Left lung (tissue), 14 donors: ENCODE measurements at places on chromosomes 2 and 18. TPM values are rescaled to one million over a fixed set of nuclear protein-coding genes. Genes with fewer than 3 reads are reported as not detected.

- no peaks in the 10 kb centered on the region for H3K4me1 ChIP-seq
- no peak overlapping the region for H3K27ac ChIP-seq
- no peak for DNase-seq
- H3K27me3 ChIP-seq, result no peaks in the 10 kb centered on the region
- no peak overlapping the region for H3K4me3 ChIP-seq
These were observed 29.3 kb upstream of the SCN9A start for GRCh38 chr2:166404831-166405568.

GRCh38 chr18:27314996-27315395 lies 129.9 kb upstream of the CHST9 start:
- H3K4me1 ChIP-seq, result no peaks in the 10 kb centered on the region
- H3K36me3 ChIP-seq, result no peaks in the 10 kb centered on the region
- H3K27me3 ChIP-seq, result no peaks in the 10 kb centered on the region
- no peak for DNase-seq
- no peak overlapping the region for H3K27ac ChIP-seq

GRCh38 chr2:58515827-58516573 lies 274.9 kb upstream of the FANCL start:
- no peaks in the 10 kb centered on the region for H3K4me1 ChIP-seq
- no peak overlapping the region for H3K4me3 ChIP-seq
- no peak for DNase-seq
- H3K36me3 ChIP-seq, result no peaks in the 10 kb centered on the region
- H3K27me3 ChIP-seq, result no peaks in the 10 kb centered on the region
- H3K27ac ChIP-seq, result no peak overlapping the region

GRCh38 chr2:71896385-71897136 lies 251.1 kb downstream of the CYP26B1 start:
- H3K36me3 ChIP-seq, result no peaks in the 10 kb centered on the region
- no peak for DNase-seq
- no peak overlapping the region for H3K27ac ChIP-seq
- H3K4me3 ChIP-seq, result no peak overlapping the region

DNA sequence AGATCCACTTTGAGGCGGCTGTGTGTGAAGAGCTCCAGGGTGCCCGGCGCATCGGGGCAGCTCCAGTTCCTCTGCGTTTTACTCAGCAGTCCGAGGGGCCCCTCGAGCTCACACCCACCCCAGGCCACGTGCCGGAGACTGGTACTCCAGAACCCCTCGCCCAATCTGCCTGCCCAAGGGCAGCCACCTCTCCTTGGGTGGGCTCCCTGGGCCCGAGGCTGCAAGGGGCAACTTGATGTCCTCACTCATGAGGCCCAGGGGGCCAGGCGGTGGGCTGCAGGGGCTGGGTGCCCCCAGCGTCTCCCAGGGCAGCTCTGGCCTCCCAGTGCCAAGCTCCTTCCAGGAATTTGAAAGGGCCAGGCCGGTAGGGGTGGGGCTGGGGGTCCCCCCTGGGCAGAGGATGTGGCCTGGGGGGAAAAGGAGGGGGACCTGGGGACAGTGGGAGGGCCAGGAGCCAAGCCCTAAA lies 16.7 kb downstream of the RAMP1 start:
- H3K36me3 ChIP-seq, result no peaks in the 10 kb centered on the region
- no peaks in the 10 kb centered on the region for H3K4me1 ChIP-seq
- DNase-seq, result no peak
- H3K4me3 ChIP-seq, result no peak overlapping the region

DNA sequence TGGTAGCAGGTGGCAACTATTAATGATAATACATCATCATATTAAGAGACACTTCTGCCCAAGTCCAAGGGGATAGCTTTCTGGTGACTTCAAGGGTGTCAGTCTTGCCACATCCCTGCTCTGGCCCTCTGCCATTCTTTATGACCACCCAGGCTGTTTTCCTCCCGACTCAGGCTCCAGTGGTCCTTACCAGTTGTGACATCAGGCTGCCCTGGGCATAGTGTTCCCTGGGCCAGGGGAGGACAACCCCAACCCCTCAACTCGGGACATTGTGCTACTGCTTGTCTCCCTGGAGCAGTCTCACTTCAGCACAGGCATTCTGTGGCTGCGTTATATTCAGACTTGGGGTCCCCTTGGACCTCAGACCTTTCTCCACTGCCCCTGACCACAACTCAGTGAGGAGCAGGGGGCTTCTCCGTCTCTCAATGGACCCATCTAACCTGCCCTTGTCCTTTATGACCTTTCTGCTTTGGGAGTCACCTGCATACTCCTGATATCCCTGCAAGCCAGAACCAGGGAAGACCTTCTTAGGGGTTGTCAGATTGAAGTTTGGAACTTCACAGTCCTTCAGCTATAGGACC lies 12.8 kb downstream of the DNAJB2 start:
- peaks cover 5% of the 10 kb centered on the region for H3K27me3 ChIP-seq
- no peak overlapping the region for H3K27ac ChIP-seq
- no peaks in the 10 kb centered on the region for H3K4me1 ChIP-seq
- DNase-seq, result no peak
- H3K36me3 ChIP-seq, result no peaks in the 10 kb centered on the region

GRCh38 chr2:8121826-8122513 lies 559.9 kb upstream of the ID2 start:
- H3K27me3 ChIP-seq, result no peaks in the 10 kb centered on the region
- H3K4me3 ChIP-seq, result no peak overlapping the region
- no peaks in the 10 kb centered on the region for H3K36me3 ChIP-seq
- H3K4me1 ChIP-seq, result peaks cover 3% of the 10 kb centered on the region

- H3K36me3 ChIP-seq, result no peaks in the 10 kb centered on the region
- DNase-seq, result no peak
- H3K27me3 ChIP-seq, result no peaks in the 10 kb centered on the region
- H3K4me3 ChIP-seq, result no peak overlapping the region
- no peak overlapping the region for H3K27ac ChIP-seq
These were observed 22.2 kb upstream of the SLC16A14 start for GRCh38 chr2:230090967-230091366.

DNA sequence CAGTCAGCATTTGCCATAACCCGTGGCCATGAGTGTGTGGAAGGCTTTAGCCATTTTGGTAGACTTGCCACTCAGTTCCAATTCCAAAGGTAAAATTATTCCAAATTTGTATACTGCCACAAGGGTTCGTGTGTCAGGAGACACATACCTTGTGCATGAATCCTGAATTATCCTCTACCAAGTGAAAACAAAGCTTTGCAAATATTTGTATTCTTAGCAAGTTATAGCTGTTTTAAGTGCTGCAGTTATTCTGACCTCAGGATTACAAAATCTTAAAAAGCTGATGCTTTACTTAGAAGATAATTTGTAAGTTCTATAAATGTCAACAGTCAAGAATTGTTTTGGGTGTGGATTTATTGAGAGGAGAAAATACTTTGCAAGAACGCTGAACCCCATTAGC lies 100.6 kb downstream of the ANTXR1 start:
- H3K36me3 ChIP-seq, result no peaks in the 10 kb centered on the region
- DNase-seq, result no peak
- H3K4me3 ChIP-seq, result no peak overlapping the region
- no peaks in the 10 kb centered on the region for H3K4me1 ChIP-seq
- H3K27me3 ChIP-seq, result no peaks in the 10 kb centered on the region

- no peak for DNase-seq
- no peaks in the 10 kb centered on the region for H3K36me3 ChIP-seq
These were observed 32.7 kb upstream of the AFTPH start for GRCh38 chr2:64491426-64491825.

GRCh38 chr18:3998698-3999333 lies 456.3 kb downstream of the DLGAP1 start:
- H3K27me3 ChIP-seq, result no peaks in the 10 kb centered on the region
- H3K27ac ChIP-seq, result no peak overlapping the region
- H3K36me3 ChIP-seq, result no peaks in the 10 kb centered on the region
- H3K4me1 ChIP-seq, result no peaks in the 10 kb centered on the region
- DNase-seq, result peak; percentile 61
- H3K4me3 ChIP-seq, result no peak overlapping the region

DNA sequence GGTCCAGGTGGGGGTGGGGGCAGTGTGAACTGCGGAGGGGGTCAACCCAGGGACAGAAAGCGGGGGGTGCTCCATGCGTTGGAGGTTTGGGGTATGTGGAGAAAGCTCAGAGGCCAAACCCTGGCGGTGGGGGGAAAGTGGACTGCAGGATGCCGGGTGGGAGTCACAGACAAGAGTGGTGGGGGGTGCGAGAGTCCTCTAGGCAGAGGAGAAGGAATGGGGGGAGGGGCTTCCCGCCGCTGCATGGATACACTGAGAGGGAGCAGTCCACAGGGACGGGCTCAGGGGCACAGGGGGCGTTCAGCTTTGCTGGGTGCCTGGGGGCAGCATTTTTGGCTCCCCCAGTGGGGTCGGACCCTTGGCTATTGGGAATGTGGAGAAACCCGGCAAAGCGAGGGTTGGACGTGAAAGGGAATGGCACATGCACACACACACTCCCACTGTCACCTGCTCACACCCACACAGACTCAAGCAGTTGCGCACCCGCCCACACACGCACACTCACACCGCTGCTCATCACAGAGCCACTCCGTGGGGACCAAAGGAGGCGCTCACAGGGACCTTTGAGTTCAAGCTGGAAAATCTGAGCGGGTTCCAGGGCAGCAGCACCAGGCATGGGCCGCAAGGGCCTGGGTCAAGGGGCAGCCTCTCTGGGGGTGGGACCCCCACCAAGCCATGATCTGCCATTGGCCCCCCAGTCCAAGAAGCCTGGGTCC lies 7.7 kb downstream of the GBX2 start:
- H3K27ac ChIP-seq, result no peak overlapping the region
- H3K4me1 ChIP-seq, result peaks cover 18% of the 10 kb centered on the region
- H3K4me3 ChIP-seq, result no peak overlapping the region
- DNase-seq, result no peak
- no peaks in the 10 kb centered on the region for H3K36me3 ChIP-seq

- DNase-seq, result no peak
- H3K36me3 ChIP-seq, result no peaks in the 10 kb centered on the region
- no peaks in the 10 kb centered on the region for H3K4me1 ChIP-seq
- no peak overlapping the region for H3K27ac ChIP-seq
- no peak overlapping the region for H3K4me3 ChIP-seq
- H3K27me3 ChIP-seq, result no peaks in the 10 kb centered on the region
These were observed 144.8 kb upstream of the RGPD4 start for GRCh38 chr2:107681936-107682335.

ACMSD gene
- 2.0 TPM for polyA plus RNA-seq

CXCR4 gene
- 55.0 TPM for polyA plus RNA-seq

EML6 gene
- polyA plus RNA-seq, result 1.2 TPM

HMSD gene
- polyA plus RNA-seq, result 2.5 TPM

SCTR gene
- polyA plus RNA-seq, result 2.2 TPM

PLCD4 gene
- polyA plus RNA-seq, result 10.0 TPM

DLGAP1 gene
- polyA plus RNA-seq, result 2.1 TPM

UGT1A4 gene
- not detected for polyA plus RNA-seq

PROKR1 gene
- polyA plus RNA-seq, result 0.04 TPM
